ENCODE measurements at places on chromosomes 13 and 19.
A peak's percentile ranks its signal among the peaks of the same experiment; 100 is the strongest.

GRCh38 chr13:37495046-37495445 is 103.5 kb downstream of the POSTN start:
- DNase-seq = peak; percentile 29

DNA sequence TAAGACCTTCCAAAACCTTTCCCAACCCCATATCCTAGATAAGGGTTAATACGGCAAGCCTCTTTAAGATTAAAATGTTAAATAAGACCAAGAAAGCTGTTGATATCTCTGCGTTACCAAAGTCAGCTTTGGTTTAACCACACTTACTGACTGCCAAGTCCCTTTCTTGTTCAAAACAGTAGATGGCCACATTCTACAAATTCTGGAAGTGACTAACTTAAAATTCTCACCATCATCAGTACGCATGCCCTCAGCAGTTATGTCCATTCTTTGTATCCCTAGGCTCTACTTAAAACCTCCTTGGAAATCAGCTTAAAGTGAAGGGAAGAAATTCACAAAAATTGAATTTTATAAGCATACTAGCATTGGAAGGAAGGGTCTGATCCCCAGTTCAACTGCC is 23.6 kb downstream of the SOHLH2 start:
- peak; percentile 5 for DNase-seq

DNA sequence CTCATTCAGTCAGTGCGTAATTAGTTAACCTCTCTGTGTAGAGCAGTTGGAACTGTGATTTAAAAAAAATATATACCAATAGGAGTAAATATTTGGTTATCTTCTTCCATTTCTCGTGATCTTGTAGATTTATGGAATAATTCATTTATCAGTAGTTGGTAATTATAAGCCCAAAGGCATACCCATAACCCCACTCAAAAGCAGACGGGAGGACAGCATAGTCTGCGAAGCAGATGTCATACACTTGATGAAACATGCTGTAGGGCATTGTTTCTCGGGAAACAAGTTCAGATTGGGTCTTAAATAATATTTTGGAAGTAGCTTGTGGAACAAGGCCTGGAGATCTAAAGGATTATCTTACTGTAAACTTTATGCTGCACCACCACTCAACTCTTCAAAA is 119.7 kb downstream of the FRY start:
- no peak for DNase-seq

DNA sequence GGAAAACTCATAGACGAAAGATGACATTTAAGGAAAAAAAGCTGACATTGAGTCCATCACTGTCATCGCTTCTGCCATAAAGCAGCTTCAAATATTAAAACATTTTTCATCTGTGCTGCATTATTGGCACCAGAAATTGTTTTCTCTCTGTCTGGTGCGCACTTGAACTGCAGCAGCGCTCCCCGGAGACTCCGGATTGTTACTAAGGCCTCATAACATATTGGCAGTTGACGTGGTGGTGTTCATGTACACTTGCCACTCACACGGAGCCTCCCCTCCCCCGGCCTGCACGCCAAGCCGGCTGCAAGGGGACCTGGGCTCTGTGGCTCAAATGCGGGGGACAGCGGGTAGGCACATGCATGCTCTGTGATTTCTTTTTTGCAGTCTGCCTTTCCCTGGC is 203.2 kb downstream of the TSHZ3 start:
- peak; percentile 11 for DNase-seq

GRCh38 chr19:38285567-38285966 is 18.5 kb upstream of the C19orf33 start:
- DNase-seq = peak; percentile 72

GRCh38 chr13:110352735-110353134 is 45.7 kb downstream of the COL4A2 start:
- no peak for DNase-seq

- no peak for DNase-seq
Measured at GRCh38 chr19:10749435-10750384, 31.8 kb downstream of the DNM2 start.

DNA sequence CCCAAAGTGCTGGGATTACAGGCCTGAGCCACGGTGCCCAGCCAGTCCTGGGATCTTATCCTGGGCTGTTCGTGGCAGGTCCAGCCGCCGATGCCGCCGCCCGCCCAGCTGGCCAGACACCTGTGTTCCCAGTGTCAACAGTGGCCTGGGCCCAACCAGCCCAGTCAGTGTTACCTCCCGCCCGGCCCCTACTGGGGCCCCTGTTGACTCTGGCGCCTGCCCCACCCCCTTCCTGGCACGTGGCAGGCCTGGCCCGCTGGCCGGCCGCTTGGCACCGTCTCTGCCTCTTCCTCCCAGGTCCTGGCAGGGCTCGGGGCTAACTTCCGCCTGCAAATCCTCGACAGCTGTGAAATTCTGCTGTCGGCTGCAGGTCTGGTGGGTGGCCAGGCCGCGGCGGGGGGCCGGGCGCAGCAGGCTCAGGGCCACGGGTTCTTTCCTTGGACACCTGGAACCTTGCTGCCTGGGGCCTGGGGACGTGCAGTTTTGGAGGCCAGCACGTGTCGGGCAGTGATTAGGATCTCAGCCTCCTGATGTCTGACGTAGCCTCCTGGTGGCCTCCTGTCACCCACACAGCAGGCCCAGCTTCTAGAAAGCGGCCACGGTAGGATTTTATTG is 9.1 kb downstream of the ARID3A start:
- peak; percentile 48 for DNase-seq

DNA sequence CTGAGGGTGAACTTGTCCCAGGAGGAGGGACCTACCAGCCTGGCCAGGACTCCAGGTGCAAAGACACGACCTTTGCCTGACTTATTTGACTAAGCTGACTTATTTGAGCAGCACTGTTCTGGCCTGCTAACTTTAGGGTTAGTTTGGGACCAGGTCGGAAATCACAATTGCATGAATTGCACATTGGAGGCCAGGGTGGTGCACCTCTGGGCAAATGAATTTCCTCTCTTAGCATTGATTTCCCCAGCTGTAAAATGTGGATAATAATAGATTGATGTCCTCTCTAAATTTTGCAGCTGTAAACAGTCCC is 1.4 kb upstream of the BST2 start:
- DNase-seq = no peak

DNA sequence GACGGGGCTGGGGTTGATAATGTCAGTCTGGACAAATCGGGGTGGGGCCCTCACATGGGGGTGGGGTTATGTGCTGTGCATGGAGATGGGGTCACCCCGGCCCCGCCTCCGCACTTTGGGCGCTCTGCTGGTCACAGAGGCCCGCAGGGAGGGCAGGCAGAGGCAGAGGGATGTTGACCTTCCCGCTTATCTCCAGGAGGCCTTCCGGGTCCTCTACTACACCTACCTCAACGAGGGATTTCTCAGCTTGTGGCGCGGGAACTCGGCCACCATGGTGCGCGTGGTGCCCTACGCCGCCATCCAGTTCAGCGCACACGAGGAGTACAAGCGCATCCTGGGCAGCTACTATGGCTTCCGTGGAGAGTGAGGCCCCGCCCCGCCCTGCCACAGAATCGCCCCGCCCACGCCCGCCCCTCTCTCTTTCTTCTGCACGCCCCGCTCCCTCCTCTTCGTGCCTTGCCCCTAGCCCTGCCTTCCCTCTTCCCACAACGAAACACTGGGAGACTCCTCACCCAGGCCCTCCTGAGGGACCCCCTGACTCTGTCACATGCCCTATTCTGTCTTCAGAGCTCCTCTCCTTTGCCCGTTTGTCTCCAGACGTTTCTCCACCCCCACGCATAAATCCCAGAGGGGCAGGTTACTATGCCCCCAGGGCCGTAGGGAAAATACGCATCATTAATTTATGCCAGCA is 32.8 kb downstream of the TMEM161A start:
- DNase-seq = peak; percentile 51

DNA sequence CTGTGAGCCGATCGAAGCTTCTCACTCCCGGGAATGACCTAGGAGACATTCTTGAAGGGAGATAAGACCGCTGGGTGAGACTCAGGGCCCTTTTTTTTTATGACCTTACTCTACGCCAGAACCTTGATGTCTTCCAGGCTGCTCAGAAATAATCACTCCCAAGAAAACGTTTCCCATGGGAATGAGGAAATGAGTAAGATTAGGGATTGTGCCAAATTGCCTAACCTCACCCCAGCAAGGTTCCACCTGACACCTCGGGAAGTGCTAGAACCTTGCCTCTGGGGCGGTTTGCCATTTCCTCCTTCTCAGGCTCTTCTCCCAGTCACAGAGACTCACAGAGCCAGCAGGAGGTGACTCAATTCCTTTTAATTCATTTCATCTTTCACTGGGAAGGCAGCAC is 2.3 kb downstream of the SLC46A3 start:
- peak; percentile 92 for DNase-seq

- no peak for DNase-seq
Measured at GRCh38 chr19:4232614-4233281, 3.4 kb downstream of the EBI3 start.

DNA sequence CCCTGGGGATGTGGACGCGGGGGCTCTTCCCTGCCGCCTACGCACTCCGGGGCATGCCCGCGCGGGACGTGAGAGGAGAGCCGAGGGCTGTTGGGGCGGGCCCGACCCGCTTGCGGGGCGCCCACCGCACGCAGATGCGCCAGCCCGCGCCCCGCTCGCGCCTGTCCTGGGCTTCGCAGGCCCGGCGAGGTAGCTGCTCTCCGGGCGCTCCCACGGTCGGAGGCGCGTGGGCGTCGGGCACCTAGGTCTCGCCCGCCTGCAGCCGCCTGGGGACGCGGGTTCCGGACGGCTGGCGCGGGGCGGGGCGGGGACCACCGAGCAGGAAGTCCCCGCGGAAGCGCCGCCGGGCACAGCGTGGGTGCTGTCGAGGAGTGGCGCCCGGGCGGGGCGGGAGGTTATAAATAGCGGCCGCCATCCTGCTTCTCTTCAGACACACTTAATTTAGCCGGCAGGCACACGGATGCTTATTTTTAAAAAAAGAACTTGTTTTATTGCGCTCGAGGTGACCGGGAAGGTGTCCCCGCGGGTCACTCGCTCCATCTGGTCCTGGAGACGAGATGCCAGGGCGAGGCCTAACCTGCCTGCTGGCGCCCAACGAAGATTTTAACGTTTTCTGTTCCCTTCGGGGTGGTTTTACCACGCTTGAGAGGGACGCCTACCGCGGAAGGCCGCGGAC is 561 bp upstream of the GJA3 start:
- DNase-seq = no peak

DNA sequence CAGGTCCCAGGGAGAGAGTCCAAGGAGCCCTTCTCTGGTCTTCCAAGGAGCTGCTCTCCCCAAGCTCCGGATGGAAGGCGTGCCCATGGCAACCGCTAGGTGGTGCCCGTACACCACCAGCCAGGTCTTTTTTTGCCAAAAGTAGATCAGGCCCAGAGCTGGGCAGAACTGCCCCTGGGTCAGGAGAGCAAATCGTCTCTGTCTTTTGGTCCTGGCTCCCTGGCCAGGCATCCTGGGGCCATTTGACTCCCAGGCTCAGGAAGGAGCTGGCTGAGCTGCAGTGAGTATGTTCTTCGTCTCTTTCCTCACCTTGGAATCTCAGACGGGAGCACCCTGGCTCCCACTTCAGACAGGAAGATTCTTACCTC is 24.6 kb upstream of the BCL3 start:
- peak; percentile 81 for DNase-seq

DNA sequence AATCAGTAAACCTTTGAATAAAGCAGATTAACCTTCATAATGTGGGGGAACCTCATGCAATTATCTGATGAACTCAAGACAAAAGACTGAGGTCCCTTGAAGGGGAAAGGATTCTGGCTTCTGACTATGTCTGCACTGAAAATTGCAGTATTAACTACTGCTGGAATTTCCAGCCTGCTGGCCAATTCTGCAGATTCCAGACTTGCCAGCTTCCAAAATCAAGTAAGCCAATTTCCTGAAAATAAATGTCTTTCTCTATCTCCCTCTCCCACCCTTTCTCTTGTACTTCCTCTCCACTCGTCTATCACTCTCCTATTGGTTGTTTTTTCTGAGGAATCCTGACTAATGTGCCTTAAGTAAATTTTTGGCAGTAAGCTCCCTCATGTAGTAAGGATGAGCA is 1479.9 kb upstream of the PRR20A start:
- DNase-seq = no peak

- no peak for DNase-seq
Measured at GRCh38 chr19:11410682-11411081, 8.4 kb downstream of the RGL3 start.

- DNase-seq = no peak
Measured at GRCh38 chr13:29883941-29884518, 33.6 kb upstream of the UBL3 start.

- DNase-seq = no peak
Measured at GRCh38 chr19:49809160-49809940, 3.7 kb downstream of the FUZ start.

DNA sequence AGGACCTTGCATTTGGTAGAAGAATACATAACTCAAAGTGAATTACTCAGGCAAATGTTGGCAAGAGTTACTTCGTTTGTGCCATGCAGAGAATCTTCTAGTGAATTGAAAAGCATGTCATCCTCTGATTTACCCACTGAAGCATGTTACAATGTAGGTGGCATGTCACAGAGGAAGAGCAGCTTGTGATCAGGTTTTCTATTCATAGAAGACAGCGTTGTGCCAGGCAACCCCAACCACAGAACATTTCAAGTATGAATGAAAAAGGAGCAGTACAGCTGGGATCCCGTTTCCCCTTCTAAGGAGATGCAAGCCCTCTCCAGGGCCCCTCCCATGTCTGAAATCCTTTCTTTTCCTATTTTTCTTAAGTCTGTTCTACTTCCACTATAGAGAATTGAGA is 6.0 kb upstream of the KATNAL1 start:
- no peak for DNase-seq

GRCh38 chr19:29121684-29122083 is 91.3 kb downstream of the UQCRFS1 start:
- peak; percentile 26 for DNase-seq

GRCh38 chr13:108785844-108786243 is 156.4 kb downstream of the MYO16 start:
- DNase-seq = no peak

GRCh38 chr13:73958657-73959397 is 175.4 kb downstream of the KLF12 start:
- no peak for DNase-seq

DNA sequence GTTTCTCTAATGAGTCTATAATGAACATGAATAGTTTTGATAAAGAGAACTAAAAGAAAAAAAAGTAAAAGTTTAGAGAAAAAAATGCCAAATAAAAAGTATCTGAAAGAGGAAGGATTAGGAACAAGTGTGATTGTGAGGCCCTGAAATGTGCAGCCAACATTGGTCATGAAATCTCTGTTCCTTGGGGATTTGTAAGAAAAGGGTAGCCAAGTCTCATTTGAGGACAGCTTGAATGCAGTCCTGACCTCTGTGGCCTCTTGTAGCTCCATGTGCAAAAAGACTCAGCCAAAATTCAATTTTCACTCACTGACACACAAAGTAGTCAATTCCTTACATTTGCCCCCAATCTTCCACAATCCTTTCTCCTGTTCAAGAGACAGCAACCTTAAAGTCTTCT is 167.9 kb downstream of the KLF12 start:
- DNase-seq = no peak

GRCh38 chr19:41219924-41220567 is 1.0 kb downstream of the AXL start:
- DNase-seq = peak; percentile 78

DNA sequence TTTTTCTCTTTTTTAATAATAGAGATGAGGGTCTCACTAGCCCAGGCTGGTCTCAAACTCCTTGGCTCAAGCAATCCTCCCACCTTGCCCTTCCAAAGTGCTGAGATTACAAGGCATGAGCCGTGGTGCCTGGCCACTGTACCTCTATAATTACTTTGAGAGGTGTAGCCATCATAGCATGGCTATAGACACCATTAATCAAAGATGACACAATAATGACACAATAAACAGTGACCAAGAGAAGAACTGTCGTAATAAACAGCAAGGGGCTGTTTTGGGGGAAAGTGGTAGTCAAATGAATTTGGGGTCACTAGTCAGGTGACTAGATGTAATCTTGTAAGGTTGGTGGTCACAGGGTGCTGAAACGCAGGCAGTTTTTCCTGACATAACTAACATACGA is 30.4 kb downstream of the KLF5 start:
- DNase-seq = no peak

GRCh38 chr19:38277549-38277948 is 13.2 kb downstream of the SPINT2 start:
- DNase-seq = peak; percentile 15

All from fibroblast of mammary gland (primary cell).